ENCODE measurements at places on chromosomes 11 and 22.
A peak's percentile ranks its signal among the peaks of the same experiment; 100 is the strongest.

GRCh38 chr11:73614591-73614990, 16.7 kb upstream of the FAM168A start:
- no peak for DNase-seq

GRCh38 chr11:1049071-1049405, 12.5 kb upstream of the MUC6 start:
- no peak for DNase-seq

- DNase-seq: no peak
These were observed 9.3 kb downstream of the MS4A3 start for GRCh38 chr11:60065801-60066200.

- DNase-seq: no peak
These were observed 6.4 kb downstream of the UNC93B1 start for GRCh38 chr11:67997475-67997921.

DNA sequence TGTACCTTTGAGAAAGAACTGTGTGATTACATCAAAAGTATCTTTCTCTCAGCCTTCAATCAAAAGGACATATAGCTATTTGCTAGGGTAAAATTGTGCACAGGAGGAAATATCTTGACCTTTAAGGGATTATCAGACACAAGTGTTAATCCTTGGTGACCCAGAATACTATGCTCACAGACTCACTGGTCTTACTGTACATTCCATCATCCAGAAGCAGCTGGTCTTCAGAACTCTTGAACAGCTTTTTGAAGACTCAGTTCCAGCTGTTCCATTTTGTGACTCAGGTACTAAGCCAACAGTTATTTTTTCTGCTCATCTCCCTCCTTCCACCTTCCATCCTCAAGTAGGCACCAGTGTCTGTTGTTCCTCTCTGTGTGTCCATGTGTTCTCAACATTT, 19.8 kb downstream of the ZBED5 start:
- no peak for DNase-seq

GRCh38 chr11:124941703-124942102, 5.9 kb upstream of the HEPACAM start:
- DNase-seq: no peak

DNA sequence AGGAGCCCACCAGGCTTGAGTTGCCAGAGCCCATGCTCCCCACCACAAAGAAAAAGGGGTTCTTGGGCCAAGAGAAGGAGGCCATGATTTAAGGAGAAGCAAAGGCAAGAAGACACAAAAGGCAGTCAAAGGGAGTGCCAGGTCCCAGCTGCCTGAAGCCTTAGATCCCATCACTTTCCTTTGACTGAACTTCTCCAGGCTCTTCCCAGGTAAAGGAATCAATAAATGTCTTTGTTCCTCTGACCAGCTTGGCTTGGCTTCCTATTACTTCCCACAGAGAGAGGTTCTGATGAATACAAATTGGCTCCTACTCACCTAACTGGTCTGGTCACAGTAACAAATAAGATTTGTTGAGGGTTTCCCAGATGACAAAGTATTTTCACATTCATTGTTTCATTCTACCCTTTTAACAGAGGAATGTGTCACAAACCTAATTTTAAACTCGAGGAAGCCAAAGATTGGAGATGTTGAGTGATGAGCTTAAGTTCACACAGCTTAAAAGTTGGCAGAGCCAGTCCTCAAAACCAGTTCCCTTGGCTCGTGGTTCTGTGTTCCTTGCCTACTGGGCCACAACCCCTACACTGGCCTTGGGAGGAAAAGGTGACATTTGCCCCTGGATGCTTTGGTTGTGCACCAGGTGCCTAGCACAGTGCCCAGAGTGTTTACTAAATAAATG, 96.4 kb upstream of the SESN3 start:
- DNase-seq: no peak

DNA sequence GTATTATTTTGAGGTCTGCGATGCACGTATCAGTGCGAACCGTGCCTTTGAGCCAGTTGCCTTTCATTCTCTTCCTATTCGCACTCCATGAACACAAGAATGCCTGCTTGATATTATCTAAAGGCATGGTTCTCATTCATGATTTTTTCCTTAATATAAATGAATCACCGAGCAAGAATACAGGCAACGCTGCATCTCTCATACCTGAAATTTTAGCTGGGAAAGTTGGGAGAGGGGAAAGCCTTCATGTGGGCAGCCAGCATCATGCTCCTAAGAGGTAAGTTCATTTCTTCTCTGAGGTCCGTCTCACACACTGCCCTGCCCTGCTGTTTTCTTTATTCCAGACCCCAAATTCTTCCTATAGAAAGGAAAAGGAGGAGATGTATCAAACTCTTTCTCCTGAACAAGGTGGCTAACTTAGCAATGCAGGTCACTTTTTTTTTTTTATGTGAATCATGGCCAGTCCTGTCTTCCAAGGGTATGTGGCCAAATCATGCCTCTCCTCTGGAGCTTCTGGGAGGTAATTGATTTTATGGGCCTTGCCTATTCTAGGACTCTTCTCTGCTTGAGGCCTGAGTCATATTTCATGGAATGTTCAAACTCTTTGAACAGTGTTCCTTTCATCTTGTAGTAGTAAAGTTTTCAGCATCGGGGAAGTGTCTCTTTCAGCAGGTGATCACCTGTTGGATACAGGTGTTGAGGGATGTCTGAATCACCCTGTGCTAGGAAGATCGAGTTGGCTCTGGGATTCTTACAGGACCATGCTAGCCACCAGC, 3.2 kb downstream of the GLB1L2 start:
- no peak for DNase-seq

DNA sequence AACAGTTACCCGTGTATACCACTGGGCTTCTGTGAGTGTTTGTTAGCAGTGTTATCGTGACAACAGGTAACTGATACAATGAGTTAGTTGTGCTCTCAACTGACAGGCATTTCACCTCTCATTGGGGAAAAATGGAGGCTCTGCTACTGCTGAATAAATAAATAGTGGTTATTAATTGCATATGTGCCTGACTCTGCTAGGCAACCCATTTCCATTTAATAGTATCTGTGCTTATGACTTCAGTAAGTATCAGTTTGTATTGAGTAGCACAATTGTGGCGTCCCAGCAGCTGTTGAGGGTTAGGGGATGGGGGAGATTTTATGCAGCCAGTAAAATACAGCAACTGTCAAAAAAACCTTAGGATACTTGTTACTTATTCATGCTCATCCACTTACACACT, 123.4 kb upstream of the SEZ6L start:
- DNase-seq: no peak

GRCh38 chr22:22425783-22426624, 82.5 kb downstream of the ZNF280B start:
- no peak for DNase-seq

GRCh38 chr11:116731097-116731761, 41.6 kb downstream of the BUD13 start:
- no peak for DNase-seq

DNA sequence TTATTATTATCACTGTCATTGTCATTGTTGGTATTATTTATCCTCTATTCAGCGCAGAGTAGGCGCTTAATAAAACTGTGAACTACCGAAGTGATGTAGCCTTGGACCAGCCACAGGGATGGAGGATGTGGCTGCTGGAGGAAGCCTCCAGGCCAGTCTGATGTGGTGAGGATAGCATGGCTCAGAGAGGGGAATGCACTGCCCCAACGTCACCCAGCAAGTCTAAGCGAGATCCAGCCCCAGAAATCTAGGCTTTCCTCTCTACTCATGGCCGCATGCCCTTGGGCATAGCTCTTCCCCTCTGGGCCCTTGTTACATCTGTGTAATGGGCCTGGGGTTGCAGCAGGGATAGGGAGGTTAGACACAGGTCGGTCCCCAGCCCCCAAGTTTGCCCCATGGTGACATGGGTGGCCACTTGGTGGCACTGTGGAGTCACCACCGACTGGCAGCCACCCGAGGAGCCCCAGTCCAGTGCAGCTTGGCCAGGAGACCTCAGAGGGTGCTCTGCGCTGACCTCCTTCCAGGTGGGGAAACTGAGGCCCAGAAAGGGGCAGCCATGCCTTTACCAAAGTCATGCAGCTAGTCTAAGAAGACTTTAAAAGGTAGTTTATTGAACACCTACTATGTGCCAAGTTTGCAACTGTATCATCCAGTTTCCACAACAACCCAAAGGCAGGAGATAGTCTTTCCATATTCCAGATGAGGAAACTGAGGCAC, 395.7 kb downstream of the MN1 start:
- DNase-seq: peak; percentile 27

GRCh38 chr11:70900540-70900939, 351.8 kb downstream of the SHANK2 start:
- DNase-seq: no peak

GRCh38 chr11:33325451-33325850, 68.3 kb downstream of the HIPK3 start:
- DNase-seq: no peak

- no peak for DNase-seq
These were observed 296.5 kb downstream of the KIRREL3 start for GRCh38 chr11:126704096-126704495.

DNA sequence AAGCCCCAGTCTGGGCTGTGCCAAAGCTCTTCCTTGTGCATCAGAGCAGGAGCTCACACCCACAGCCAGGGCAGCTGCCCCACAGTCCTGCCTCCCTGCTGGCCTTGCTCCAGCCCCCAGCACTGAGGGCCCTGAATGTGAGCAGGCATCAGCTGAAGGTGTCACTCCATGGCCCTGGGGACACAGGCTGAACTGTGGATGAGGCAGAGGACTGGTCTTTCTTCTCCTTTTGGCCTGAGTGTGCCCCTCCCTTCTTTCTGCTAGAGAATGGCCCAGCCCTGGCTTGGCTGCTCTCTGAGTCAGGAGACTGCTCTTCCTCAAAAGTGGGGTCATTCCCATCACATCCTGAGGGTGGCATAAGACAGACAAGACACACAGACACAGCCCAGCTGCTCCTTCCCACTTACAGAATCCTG, 16.2 kb downstream of the OTOG start:
- no peak for DNase-seq

- DNase-seq: no peak
These were observed 12.5 kb upstream of the CUL5 start for GRCh38 chr11:107996006-107996776.

DNA sequence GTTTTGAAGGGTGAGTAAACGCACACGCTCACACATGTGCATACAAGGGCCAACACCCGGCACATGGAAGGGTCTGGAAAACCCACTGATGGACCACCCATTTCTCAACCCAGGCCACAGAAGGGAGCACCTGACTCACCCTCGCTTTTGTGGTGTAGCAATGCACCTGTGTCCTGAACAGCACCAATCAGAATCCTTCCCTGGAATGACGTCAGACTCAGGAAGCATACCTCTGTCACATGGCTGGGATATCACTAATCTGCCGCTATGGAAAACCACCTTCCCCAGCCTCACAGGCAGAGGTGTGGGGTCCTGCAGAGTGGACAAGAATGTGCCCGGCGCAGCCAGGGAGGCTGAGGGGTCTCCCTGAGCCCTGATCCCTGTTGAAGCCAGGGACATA, 9.0 kb upstream of the OSM start:
- no peak for DNase-seq

- DNase-seq: no peak
These were observed 13.7 kb upstream of the SCGB2A2 start for GRCh38 chr11:62256281-62256680.

DNA sequence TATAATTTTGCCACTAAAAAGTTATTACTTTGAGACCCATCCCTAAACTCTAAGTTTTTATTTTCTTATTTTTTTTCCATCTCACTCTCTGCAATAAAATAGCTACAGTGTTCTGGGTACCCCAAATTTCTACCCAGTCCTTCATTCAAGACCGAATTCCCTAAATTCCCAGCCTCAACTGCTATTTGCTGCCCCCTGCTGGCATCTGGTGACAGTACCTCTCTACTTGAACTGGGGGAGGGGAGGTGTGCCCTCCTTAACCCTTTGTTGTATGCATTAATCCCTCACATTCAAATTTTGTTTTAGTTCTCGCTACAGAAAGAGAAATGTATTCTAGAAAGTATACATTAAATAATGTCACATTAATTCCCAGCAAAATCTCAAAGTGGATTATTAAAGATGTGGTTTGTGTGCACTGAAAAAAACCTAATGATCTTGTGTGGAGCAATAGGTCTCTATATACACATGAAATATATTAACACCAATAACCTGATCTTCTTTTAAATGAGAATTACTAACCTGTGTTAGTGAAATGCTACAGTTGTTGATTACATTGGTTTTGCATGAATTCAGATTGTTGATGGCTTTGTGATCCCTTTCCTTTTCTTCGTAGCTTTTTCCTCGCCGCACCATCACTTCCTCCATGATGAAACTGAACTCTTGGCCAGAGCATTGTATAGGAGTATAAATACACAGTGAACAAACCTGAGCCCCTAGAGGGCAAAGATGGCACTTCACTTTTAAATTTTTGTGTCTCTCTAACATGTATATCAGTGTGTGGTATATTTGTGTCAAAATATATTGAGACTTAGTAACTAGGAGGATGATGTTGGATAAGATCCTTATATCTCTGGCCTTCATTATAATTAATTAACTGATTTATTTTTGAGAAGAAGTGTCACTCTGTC, 590.0 kb downstream of the METTL15 start:
- peak; percentile 13 for DNase-seq

DNA sequence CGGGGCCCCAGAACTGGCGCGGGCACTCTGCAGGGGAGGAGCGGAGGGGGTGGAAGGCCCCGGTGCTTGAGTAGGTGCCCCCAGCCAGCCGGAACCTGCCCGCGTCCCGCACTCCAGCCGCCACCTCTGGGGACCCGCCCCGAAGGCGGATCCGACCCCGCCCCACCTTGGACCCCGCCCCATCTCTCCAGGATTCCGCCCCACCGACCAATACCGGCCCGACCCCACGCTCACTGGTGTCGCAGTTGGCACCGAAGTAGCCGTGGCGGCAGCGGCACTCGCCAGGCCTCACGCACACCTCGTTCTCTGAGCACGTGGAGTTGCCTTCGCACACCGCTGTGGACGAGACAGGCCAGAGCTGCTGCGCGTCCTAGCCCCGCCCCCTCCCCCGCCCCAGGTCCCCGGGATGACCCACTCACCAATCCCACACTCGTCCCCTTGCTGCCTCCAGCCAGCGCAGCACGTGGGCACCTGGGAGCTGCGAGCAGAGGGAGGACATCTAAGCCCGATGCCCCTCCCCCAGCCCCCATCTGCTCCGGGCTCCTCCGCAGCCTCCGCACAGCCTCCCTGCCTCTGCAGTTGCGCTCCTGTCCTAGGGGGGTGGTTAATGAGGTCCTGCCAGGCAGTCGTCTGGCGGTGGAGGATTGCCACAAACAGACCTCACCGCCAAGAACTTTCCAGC, 6.0 kb downstream of the SCARF2 start:
- DNase-seq: no peak

DNA sequence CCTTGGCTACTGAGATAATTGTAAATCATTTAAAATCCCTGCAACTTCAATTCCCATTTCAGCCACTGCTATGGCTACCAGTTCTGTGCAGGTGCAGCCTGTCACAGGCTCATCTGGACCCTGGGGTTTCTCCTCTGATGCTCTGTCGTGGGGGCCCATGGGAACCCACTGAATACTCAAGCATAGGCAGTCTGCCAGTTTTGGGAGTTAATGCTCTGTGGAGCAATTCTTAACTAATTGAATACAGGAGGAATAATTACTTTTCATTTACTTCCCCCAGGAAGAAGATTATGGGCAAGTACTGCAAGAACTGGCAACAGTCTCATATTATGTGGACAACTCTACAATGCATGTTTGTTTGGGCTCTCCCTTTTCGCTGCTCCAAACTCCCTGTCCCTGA, 25.9 kb downstream of the OR51E2 start:
- peak; percentile 25 for DNase-seq

All from NCI-H1436 (cell line).